ENCODE measurements at places on chromosomes 5 and 9. TPM values are rescaled to one million over a fixed set of nuclear protein-coding genes. Genes with fewer than 3 reads are reported as not detected.

BARX1 gene
- total RNA-seq, result not detected

PCDHA3 gene
- total RNA-seq, result 0.05 TPM

FBXL7 gene
- 1.1 TPM for total RNA-seq

EIF4EBP3 gene
- 11.3 TPM for total RNA-seq

EXOSC2 gene
- total RNA-seq, result 12.9 TPM

FSTL4 gene
- not detected for total RNA-seq

PDLIM4 gene
- 0.88 TPM for total RNA-seq

PCDHA9 gene
- total RNA-seq, result not detected

UGT3A1 gene
- 20.3 TPM for total RNA-seq

GCNT4 gene
- 0.25 TPM for total RNA-seq

PCDHGC5 gene
- total RNA-seq, result 0.40 TPM

SFXN1 gene
- total RNA-seq, result 81.0 TPM

LCN1 gene
- total RNA-seq, result not detected

BARHL1 gene
- not detected for total RNA-seq

DND1 gene
- 1.8 TPM for total RNA-seq

FABP6 gene
- not detected for total RNA-seq

PCDHB5 gene
- 0.33 TPM for total RNA-seq

PCDHB12 gene
- total RNA-seq, result 0.28 TPM

CORO2A gene
- 3.7 TPM for total RNA-seq

DMRT1 gene
- total RNA-seq, result not detected

GALNT12 gene
- 0.35 TPM for total RNA-seq

MTREX gene
- 21.1 TPM for total RNA-seq

PCDHA11 gene
- total RNA-seq, result 0.23 TPM

FOXD4L3 gene
- total RNA-seq, result not detected

CDH12 gene
- not detected for total RNA-seq

AK1 gene
- 42.6 TPM for total RNA-seq

PCDHGA6 gene
- 0.68 TPM for total RNA-seq

RHOBTB3 gene
- 45.1 TPM for total RNA-seq

GZMA gene
- total RNA-seq, result not detected

PTPRD gene
- 29.4 TPM for total RNA-seq

CD180 gene
- 0.38 TPM for total RNA-seq

NEUROG1 gene
- not detected for total RNA-seq

CA9 gene
- total RNA-seq, result 0.96 TPM

SPATA31D4 gene
- total RNA-seq, result not detected

TUSC1 gene
- 4.2 TPM for total RNA-seq

PRUNE2 gene
- 0.78 TPM for total RNA-seq

NCBP1 gene
- 15.5 TPM for total RNA-seq

CCNI2 gene
- not detected for total RNA-seq

MED22 gene
- total RNA-seq, result 10.3 TPM

FBP1 gene
- total RNA-seq, result 476 TPM

PCDHGB1 gene
- 0.63 TPM for total RNA-seq

C9orf50 gene
- not detected for total RNA-seq

DELE1 gene
- total RNA-seq, result 37.8 TPM

INSL4 gene
- total RNA-seq, result not detected

TLX3 gene
- total RNA-seq, result not detected

NOP16 gene
- 12.0 TPM for total RNA-seq

APBA1 gene
- total RNA-seq, result 19.7 TPM

LRRC70 gene
- total RNA-seq, result 0.30 TPM

TMC1 gene
- total RNA-seq, result 0.18 TPM

MACIR gene
- total RNA-seq, result 0.63 TPM

ANGPTL2 gene
- total RNA-seq, result 2.8 TPM

FBLL1 gene
- total RNA-seq, result 0.15 TPM

ADCY2 gene
- 0.35 TPM for total RNA-seq

CAMK2A gene
- total RNA-seq, result not detected

LECT2 gene
- total RNA-seq, result 6.5 TPM

PCDHGA11 gene
- total RNA-seq, result 0.68 TPM

SUB1 gene
- 63.4 TPM for total RNA-seq

PCDHB3 gene
- 0.15 TPM for total RNA-seq
